ENCODE measurements at places on chromosomes 3 and 15. TPM values are rescaled to one million over a fixed set of nuclear protein-coding genes. Genes with fewer than 3 reads are reported as not detected.

- DNase-seq = no peak
Measured at GRCh38 chr15:91855684-91856489, 2.4 kb downstream of the SLCO3A1 start.

Gene UQCC5
- 13.8 TPM for total RNA-seq

- DNase-seq = peak; percentile 64
Measured at GRCh38 chr15:72532991-72533601, 59.0 kb downstream of the ARIH1 start.

Gene ADPRH
- 4.2 TPM for total RNA-seq

DNA sequence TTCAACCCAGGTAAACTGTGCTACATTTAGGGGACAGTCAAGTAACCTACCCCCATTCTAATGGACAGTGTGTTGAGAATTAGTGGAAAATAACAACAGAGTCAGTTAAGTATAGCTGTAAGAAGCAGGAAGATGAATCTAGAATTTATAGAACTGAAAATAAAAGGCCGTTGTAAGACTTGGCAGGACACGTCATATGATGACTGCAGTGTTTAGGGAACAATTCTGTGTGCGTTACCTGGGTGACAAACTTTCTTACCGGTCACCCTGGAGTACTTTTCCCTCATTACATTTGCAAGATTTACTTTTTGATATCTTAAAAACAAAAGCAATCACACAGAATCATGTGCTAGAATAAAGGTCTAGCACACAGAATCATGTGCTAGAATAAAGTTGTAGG, 536.3 kb upstream of the ZNF717 start:
- DNase-seq = no peak

DNA sequence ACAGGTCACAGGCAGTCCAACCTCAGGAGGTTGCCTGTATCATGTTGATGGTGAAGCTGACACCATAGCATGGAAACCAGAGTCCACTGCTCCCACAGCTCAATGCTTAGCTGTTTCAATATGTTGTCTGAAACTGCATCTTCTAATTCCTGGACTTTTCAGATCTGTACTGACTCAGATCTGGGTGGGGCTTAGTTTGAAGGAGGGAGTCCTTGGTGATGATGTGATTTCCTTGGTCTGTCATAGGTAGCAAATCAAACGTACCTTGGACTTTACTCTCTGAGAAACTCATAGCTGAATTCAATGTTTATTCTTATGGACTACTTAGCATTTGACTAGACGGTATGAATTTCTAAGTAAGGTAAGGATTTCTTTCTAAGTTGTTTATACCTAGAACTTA, at the start of gene HHLA2:
Gene HHLA2, plus strand, starts transcription at position 310 of the 400 bp plus-strand sequence. CDS start 55,266 bp downstream, outside the sequence.
- DNase-seq = peak; percentile 71

- DNase-seq = no peak
Measured at GRCh38 chr3:138450704-138451424, 16.4 kb downstream of the ESYT3 start.

DNA sequence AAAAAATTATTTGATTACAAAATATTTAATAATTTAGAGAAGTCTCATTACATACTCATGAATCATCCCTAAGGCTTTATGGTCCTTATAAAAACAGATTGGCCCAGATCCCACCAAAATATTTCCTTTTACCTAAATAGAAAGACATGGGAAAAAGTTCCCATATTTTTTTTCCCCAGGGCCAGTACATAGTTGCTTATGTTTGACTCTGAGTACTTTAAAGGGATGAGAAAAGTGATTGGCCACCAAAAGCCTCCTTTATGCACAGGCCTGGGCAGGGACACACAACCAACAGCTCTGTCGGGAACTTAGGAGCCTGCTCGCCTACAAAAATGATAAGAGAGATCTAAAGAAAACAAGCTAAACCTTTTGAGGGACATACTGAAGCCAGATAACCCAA, 22.3 kb downstream of the KCNAB1 start:
- no peak for DNase-seq

DNA sequence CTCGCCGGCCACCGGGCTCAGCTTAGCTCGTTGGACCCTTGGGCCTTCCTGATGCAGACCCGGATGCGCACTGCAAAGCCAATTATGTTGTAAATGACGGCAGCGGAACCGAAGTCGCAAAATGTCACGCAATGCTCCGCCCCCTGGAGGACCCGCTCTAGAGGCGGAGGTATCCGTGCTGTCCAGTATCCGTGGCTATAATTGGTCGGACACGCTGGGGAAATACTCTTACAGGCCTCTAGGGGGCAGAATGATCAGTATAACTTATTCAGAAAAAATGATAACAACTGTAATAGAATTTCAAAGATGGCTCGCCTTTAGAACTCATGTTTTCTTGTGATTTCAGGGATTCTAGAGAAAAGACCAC, at the start of gene PRR23B:
Gene PRR23B, minus strand, starts transcription at position 59 of the 367 bp plus-strand sequence. CDS start 265 bp downstream, outside the sequence.
- no peak for DNase-seq

DNA sequence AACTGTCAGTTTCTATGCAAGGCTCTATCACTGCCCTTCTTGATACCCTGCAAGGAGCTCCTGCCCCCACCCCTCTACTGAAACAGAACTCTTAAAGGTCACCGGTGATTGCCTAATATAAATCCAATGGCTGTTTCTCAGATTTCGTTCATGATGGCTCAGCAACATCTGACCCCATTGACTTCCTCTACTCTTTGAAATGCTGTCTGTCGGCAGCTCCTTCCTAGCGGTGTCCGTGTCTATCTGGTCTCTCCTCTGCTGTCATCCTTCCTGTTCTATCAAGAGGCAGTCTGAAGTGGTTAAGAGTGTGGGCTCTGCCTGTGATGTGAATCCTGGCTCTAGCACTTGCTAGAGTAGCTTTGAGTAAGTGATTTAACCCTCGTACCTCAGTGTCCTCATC, 5.5 kb downstream of the TMEM266 start:
- peak; percentile 76 for DNase-seq

Gene NPAP1
- not detected for total RNA-seq

Gene COL6A6
- not detected for total RNA-seq

GRCh38 chr3:25235031-25235430, 193.0 kb upstream of the RARB start:
- no peak for DNase-seq

Gene COLQ
- 1.7 TPM for total RNA-seq

GRCh38 chr3:13666781-13667709, 118.1 kb downstream of the FBLN2 start:
- no peak for DNase-seq

- DNase-seq = no peak
Measured at GRCh38 chr15:68769702-68770101, 51.0 kb downstream of the ANP32A start.

DNA sequence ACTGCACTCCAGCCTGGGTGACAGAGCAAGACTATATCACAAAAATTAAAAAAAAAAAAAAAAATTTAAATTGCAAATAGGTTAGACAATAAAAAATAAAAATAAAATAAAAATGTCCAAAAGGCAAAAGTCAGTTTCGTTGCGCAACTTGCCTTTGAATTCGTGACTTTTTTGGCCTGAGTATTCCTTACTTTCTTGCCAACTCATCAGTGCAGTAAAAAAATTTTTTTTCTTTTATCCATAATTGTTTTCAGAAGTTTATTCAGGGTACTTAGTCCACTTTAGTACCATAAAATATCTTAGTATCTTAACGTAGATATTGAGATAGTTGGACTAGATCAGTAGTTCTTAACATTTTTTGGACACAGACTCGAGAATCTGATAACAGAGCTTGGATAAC, 22.4 kb upstream of the CILP start:
- DNase-seq = no peak

Gene CHCHD4
- 29.6 TPM for total RNA-seq

Gene CFAP44
- total RNA-seq = 2.7 TPM

Gene GHSR
- not detected for total RNA-seq

Gene DAZL
- 0.07 TPM for total RNA-seq

Gene MGLL
- total RNA-seq = 3.6 TPM

DNA sequence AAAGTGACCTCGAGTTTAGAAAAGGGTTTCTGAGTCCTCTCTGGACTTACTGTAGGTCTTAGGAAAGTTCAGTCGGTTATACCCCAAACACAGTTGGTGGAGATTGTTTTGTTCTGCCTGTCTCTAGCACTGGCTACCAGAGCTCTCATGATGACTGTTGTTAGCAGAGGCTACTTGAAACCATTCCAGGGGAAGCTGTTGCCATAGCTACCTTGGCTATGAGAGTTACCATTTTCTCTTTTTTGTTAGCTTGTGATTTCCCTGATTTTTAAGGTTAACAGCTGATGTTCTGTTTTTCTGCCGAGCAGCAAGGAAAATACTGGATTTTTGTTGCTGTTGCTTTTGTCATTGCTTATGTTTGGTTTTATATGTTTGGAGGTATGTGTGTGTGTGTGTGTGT, 26.7 kb downstream of the ABHD2 start:
- DNase-seq = no peak

- DNase-seq = no peak
Measured at GRCh38 chr15:25795712-25796111, 67.4 kb downstream of the ATP10A start.

Gene CCR9
- not detected for total RNA-seq

Gene ZBTB47
- 1.0 TPM for total RNA-seq

DNA sequence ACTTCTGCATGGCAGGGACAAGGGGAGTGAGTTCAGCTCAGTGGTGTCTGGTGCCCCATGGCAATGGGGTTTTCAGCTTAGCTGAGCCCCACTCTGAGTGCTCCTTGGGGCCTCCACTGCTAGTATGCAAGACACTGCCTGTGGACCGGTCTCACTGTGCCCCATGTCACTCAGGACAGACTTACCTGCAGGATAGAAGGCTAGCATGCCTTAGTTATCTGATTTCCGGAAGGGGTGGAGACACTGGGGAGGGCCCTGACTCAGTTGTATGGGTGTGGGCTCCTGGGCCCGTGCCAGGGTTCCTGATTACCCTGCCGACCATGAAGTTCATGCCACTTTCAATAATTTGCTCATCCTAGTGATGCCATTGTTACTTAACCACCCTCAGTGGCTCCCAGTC, 4.3 kb upstream of the SLC6A20 start:
- no peak for DNase-seq

Gene LEKR1
- 0.14 TPM for total RNA-seq

- DNase-seq = no peak
Measured at GRCh38 chr3:58874248-58874741, 175.5 kb downstream of the CFAP20DC start.

Gene FEZF2
- total RNA-seq = not detected

- no peak for DNase-seq
Measured at GRCh38 chr15:50904211-50904610, 4.3 kb upstream of the AP4E1 start.

DNA sequence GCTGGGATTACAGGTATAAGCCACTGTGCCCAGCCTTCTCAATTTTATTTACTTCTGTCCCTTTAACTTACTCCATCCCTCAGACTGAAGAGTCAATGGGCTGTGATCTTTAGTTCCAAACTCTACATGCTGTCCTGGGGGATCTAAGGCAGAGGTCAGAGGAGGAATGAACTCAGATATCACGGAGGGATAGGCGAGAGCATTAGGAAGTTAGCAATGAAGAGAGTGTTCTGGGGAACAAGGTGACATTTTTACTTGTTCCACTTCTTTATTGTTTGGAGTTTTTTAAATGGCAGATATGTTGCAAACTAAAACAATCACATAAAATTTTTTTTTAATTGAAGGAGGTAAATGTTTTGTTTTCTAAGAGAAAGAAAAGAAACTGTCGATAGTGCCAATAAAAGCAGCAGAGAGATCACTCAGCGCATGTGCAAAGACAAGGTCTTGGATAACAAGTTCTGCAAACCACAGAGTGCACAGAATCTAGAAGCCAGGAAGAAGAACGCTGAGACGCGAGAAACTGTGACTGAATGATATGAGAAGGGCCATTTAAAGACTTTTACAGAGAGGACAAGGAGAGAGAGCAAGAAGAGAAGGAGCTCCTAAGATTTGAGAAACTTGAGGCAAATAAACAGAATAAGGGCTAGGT, 10.8 kb upstream of the CA12 start:
- DNase-seq = peak; percentile 68

Gene DPPA4
- not detected for total RNA-seq

GRCh38 chr15:98657721-98658120, 9.4 kb downstream of the IGF1R start:
- DNase-seq = no peak

- DNase-seq = no peak
Measured at GRCh38 chr3:186381424-186382216, 19.6 kb upstream of the DGKG start.

- DNase-seq = no peak
Measured at GRCh38 chr3:104018541-104018940, 1348.2 kb upstream of the ALCAM start.

GRCh38 chr3:8442993-8443650, 58.5 kb upstream of the LMCD1 start:
- DNase-seq = no peak

DNA sequence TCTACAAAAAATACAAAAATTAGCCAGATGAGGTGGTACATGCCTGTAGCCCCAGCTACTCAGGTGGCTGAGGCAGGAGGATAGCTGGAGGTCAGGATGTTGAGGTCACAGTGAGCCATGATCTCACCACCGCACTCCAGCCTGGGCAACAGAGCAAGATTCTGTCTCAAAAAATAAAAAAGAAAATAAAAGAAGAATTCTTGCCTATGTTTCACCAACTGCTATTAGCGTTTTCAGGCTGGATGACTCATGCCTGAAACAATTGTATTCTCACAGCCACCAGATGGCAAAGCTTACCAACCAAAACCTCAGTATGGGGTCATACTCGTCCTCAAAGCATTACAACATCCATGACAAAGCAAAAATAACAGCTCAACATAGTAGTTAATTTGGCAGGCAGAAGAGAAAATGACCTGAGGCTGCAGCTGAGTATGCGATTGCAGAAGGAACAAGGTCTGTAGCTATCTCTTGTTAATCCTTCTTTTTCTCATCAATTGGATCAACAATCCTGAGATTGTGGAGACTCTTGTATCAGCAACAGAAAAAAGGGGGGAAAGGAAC, 52.2 kb downstream of the TP53BP1 start:
- peak; percentile 82 for DNase-seq

DNA sequence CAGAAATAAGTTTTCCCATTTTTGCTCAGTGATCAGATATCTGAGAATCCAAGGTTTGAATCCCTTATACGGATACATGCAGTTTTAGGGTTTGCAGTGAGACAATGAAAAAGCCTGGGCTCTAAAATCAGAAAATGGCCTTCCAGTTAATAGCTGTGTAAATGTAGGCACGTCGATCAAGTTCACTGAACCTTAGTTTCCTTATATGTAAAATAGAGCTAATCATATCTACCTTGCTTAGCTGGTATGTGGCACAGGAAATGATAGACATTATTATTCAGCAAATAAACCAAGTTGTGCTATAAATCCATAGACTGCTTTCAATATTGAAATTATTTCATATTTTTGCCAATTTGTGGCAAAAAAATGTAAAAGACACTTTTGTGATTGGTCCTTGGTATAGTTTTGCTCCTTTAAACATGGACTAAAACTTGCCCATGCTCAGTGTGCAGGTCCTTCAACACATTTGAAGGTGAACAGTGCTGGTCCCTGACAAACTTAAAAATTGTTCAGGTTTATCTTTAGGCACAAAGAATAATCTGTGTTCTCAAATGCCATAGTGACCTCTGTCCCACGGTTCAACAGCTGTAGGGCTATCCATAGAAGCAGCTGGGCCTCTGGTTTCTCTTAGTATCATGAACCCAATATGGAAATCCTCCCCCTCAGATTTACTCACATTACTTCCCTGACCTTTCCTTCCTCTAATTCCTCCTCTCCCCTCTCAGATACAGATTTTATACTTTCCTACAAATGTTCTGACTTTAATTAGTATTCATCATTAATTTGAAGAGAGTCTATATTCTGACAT, 51.0 kb downstream of the CCDC54 start:
- DNase-seq = no peak

Data from activated CD4-positive, alpha-beta T cell treated with anti-CD3 and anti-CD28 coated beads, Interleukin-2, amount 10 ng/mL, durations not matched to agents 24 days and 14 days (primary cell).